ENCODE measurements at places on chromosomes 1 and 21.
A peak's percentile ranks its signal among the peaks of the same experiment; 100 is the strongest.

GRCh38 chr1:203597331-203598090 lies 29.1 kb upstream of the ATP2B4 start:
- DNase-seq: no peak

DNA sequence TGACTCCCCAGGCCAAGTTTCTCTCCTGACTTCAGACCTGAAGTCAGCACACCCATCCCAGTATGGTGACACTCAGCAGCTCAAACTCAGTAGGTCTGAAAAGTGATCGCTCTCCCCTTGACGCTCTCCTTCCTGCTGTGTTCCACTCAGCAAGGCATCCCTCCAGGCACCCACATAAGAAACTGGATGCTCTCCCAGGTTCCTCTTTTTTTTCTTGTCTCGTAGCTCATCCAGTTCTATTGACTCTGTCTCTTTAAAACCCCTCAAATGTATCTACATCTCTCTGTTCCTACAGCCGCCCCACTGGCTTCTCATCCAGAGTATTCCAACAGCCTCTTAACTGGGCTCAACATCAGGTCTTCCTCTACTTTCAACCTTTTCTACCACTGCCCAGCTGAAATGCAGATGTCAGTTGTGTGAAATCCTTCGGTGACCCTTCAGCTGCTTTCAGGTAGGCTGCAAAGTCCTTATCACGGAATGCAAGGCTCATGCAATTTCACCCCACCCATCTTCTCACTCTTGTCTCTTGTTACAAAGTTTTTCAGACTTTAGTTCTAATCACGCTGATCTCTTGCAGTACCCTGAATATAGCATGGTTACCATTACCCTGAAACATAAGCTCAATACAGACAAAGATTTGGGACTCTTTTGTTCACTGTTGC lies 286.2 kb upstream of the POU3F1 start:
- DNase-seq: no peak

DNA sequence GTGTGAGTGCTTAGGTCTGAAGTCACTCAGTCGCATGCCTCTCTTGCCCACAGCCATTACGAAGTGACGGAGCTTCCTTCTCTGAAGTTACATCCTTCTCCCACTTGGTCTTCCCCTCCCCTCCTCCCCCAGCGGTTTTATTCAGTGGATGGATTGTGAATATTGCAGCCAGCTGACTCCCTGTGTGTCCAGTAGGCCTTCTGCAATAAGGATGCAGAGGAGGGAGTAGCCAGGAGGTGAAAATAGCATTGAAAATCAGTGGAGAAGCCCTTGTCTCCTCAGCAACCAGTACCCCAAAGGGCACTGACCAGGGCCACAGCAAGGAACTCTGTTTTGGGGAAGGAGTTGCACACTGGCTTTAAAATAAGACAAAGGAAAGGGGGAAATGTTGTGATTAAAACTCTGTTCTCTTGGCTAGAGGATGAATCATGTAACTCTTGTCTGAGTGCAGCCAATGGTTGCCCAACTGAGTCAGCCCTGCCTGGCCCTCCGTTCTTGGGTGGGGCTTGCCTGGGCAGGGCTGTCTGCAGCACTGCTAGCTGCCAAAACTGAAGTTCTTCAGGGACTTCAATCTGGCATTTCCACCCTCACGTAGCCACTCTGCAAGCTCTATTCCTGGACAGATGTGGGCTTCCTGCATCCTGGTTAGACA lies 4.3 kb downstream of the S100A10 start:
- no peak for DNase-seq

GRCh38 chr1:183512450-183512849 lies 40.2 kb downstream of the SMG7 start:
- DNase-seq: no peak

DNA sequence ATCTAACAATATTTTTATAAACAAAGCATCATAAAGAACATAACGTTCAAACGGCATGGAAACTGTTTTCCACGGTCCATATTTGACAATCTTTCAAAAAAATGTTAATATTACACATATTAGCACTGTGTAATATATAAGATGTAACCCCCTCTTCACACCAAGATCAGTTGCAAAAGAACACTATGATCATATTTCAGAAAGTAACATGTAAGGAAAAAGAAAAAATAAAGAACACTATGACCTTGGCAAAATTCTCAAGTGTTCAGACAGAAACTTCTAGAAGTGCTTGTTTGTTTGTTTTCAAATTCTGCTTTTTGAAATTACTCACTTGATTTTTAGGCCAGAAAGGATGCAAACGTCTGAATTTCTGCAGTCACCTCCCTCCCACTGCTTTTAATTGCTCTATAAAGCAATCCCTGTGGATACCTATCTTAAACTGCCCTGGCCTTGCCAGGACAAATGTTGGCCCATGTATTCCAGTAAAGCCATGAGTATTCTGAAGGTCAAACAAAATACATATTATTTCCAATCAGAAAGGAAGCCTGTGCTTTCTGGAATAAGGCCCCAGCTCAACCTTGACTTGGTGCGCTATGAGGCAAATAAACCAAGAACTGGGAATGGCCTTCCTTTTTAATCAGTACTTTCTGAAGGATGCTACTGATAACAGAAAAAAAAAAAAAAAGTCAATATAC lies 68.6 kb downstream of the TGFBR3 start:
- no peak for DNase-seq

GRCh38 chr1:3011631-3012455 lies 9.4 kb upstream of the ACTRT2 start:
- no peak for DNase-seq

DNA sequence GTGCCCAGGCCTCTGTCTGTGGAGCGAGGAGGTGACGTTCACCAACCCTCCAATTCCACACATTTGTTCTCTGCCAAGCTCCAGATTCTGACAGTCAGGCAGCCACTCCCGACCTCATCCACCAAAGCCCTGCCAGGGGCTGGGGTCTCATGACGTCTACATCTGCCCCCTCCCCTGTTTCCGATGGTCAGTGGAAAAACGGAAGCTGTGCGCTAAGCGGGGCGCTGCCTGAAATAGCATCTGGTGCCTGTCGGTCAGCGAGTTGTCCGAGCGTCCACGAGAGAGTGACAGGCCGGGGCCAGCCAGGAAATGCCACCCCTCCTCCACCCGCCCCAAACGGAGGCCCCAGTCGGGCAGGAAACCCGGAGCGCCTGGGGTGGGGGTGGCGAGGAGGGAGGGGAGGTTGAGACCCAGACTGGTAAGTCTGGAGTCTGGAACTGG lies 3.2 kb upstream of the TAL1 start:
- DNase-seq: no peak

DNA sequence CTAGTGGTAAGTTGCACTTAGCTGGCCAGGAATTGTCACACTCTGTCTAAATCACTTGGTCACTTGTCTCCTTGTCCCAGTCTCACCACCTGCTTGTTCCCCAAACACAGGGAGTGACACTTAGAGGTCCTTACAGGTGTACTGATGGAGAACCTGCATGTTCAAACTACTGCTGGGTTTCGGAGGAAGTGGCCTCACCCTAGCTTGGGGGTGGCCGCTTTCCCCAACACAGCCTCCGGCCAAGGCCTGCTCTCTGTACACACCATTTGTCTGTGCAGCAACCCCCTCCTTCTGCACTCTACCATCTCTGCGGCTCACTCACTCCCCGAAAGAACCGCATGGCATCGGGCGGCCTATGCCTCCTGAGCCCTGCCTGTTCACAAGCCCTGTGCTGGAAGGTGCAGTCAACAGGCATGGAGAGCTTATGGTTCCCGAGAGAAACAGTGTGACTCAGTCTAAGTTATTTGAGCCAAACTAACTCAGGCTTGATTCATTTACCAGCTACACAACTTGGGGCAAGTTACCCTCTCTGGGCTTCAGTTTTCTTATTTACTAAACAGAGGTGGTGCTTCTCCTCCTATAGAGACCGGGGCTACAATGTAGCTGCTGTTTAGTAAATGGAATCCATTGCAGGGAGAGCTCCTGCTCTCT lies 10.5 kb upstream of the SPRR4 start:
- DNase-seq: no peak

DNA sequence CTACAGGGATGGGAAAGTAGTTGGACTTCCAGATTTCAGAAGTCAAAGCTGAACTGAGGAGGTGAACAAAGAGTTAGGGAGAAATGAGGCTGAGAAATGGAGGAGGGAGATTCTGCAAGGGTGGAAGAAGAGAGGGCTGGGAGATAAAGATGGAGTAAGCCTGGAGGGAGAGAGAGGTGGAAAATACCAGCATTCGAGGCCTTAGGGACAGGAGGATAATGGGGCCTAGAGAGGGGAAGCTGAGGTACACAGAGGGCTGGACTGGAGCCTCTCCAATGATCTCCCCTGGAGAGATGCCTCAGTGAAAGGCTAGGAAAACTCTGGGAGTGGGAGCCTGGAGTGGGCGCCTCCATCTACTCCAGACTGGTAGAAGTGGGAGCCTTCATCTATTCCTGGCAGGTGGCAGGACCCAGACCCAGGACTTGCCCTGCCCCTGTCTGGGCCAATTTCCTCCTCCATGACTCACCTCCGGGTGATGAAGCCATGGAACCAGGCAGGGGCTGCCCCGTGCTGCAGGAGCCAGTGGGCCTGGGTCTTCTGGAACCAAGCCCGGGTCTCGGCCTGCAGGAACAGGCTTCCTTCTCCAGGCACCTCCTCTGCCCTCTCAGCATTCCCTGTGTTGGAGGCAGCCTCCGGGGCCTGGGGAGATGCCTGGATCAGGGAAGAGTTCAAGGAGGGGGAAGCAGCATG lies 1.9 kb downstream of the SH2D2A start:
- peak; percentile 30 for DNase-seq

DNA sequence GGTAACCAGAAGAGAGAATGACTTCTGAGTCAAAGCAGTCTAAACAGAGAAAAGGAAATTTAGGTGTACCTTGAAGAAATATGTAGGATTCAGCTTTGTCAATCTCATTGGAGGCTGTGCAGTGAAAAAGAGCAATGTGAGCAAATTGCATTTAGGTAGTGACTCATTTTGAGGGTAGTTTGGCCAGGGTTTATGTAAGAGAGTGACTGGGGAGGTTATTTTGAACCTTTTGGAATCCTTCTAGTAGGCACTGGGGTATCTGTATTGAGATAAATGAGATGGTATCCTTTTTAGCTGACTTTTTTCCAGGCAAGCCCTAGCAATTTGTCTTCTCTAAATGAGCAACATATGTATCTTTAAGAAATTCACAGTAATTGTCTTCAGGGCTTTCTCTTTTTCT lies 95.9 kb downstream of the DISP1 start:
- no peak for DNase-seq

DNA sequence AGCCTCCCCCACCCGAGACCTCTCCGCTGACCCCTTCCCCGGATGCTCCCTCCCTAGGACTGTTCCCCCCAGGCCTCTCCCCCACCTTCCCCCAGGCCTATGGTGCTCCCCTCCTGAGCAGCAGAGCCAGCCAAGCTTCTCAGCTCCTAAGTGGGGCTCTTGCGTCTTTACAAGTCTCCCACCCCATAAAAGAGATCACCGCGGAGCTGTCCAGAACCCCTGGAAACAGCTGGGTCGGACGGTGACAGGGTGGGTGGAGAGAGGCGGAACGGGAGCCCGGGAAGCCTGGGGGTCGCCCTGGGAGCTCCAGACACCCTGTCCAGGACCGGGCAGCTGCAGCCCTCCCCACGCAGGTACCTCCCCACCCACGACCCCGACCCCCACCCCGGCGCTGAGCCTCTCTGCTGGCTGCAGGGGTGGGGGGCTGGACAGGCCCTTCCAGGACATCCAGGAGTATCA lies 61.2 kb downstream of the WNT9A start:
- DNase-seq: no peak

DNA sequence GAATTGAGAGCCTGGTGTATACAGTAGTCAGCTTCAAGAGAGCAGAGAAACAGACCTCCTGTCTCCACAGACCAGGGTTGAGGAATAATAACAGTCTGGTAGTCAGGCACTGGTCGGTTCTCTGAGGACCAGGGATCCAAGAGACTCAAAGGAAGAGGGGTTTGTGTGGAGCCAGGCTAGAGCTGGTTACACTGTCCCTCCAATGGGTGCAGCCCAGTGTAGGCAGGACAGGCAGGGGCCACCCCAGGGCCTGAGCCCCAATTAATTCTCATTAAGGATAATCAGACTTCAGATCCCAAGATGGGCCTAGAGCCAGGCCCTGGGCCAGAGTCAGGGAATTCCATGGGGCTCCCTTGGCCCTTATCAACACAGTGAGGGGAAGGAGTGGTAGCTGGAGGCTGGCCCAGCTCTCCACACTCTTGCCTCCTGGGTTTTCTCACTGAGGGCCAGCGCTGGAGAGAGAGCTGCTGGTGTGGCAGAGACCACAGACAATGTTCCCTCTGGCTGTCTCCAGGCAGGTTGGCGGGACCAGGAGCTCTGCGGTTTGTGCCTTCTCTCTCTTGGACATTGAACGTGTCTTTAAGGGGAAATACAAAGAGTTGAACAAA lies 9.1 kb downstream of the SEMA4A start:
- DNase-seq: no peak

- DNase-seq: no peak
Observed at GRCh38 chr1:164930833-164931232, 371.8 kb downstream of the PBX1 start.

GRCh38 chr21:14762734-14763694 lies 216.9 kb upstream of the SAMSN1 start:
- no peak for DNase-seq

DNA sequence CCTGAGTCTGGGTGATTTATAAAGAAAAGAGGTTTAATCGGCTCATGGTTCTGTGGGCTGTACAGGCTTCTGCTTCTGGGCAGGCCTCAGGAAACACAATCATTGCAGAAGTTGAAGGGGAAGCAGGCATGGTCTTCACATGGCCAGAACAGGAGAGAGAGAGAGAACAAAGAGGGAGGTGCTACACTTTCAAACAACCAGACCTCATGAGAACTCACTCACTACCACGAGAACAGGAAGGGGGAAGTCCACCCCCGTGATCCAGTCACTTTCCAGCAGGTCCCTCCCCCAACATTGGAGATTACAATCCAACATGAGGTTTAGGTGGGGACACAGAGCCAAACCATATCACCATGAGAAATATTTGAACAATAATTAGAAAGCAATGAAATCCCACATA lies 222.9 kb downstream of the FAM72C start:
- DNase-seq: no peak

GRCh38 chr1:205783904-205784303 lies 8.6 kb upstream of the RAB29 start:
- DNase-seq: no peak

GRCh38 chr1:46673749-46674182 lies 2.1 kb downstream of the TEX38 start:
- DNase-seq: no peak

DNA sequence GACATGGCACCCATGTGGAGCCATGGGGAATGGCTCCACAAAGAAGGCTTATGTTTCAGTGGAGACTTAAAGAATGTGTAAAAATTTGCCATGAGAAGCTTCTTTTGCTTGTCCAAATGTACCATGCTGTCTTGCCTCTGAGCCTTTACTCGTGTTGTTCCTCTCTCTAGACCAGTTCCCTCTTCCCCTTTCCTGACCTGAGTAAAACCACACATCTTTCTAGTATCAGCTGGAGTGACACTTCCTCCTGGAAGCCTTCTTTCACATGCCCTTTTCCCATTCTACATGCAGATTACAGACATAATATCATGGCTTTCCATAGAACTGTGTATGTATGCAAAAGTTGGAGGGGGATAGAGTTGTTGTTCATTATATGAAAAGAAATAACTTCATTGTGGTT lies 13.6 kb upstream of the GPX7 start:
- DNase-seq: no peak

DNA sequence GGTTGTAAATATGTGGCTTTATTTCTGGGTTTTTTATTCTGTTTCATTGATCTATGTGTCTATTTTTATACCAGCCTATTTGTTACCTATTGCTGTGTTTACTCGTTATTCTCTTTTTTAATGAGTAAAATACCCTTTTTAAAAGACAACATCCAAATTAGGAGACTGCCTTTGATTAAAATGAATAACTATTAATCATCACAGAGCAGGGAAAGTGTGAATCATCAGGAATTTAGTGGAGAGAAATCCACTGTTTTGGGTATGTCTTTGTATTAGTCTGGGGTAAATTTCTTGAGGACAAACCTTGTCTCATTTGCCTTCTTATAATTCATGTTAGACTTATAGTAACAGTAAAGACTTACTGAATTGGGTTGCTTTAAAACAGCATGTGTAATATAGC lies 12.1 kb downstream of the DISC1 start:
- no peak for DNase-seq
